Cardiac atrium fibroblast (primary cell): ENCODE measurements at places on chromosomes 2 and 18. TPM values are rescaled to one million over a fixed set of nuclear protein-coding genes. Genes with fewer than 3 reads are reported as not detected.

Gene GALNT3
- not detected in 2 replicates for total RNA-seq

Gene MYCN
- total RNA-seq, result 0.65 TPM in 1 of 2 replicates, not detected in the other

Gene TNFAIP6
- 30.7 and 49.1 TPM in 2 replicates for total RNA-seq

Gene SRBD1
- 11.8 and 15.5 TPM in 2 replicates for total RNA-seq

Gene DAW1
- total RNA-seq, result 8.7 and 9.6 TPM in 2 replicates
